ENCODE measurements at places on chromosomes 3 and 15.
A peak's percentile ranks its signal among the peaks of the same experiment; 100 is the strongest.

DNA sequence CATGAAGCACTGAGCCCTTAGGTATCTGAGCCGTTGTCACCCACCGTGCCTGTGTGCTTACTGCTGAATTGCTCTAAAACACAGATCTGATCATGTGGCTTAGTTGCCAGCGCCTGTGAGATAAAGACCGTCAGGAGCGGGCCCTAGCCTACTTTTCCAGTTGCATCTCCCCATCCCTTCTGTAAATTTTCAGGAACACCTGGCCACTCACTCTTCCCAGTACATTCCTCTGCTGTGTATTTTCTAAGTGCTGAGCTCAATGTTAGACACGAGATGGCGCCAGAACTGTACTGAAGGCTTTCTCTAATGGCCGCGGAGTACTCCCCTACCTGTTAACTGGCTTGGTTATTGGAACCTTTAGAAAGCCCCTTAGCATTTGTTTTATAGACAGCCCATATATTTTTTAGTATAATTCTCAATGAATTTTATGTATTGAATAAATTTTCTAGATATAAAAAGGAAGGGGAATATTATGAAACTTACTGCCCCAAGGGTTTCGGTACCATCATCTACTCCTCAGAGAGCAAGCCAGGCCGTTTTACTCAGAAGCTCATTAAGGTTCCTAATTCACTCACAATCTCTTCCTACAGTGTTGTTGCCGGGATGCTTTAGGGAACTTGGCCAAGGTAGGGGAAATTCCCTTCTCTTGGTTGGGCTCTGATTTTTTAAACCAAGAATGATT is 16.7 kb upstream of the WNT7A start:
- DNase-seq: peak; percentile 70

DNA sequence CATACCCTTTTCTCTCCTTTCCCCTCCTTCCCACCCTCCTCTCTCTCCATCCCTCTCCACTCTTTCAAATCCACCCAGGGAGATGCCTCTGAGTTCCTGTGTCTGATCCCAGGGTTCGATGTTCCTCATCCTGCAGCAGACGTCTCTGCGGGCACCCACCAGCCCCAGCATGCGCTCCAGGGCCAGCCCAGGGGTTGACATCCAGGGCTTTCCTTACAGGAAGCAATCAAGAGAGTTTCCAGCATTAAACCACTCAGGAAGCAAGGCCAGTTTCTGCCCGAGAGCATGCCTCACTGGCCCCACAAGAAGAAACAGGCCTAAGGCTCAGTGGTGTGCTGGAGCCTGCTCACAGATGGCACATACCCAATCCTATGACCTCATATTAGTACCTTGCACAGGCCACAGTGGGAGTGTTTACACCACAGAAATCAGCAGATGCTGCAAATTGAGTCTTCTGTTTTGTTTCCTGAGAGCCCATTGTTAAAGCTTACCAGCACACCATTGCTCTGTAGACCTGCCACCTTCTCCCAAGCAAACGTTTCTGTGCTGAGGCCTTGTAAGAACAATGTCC is 13.2 kb downstream of the SLC6A1 start:
- no peak for DNase-seq

DNA sequence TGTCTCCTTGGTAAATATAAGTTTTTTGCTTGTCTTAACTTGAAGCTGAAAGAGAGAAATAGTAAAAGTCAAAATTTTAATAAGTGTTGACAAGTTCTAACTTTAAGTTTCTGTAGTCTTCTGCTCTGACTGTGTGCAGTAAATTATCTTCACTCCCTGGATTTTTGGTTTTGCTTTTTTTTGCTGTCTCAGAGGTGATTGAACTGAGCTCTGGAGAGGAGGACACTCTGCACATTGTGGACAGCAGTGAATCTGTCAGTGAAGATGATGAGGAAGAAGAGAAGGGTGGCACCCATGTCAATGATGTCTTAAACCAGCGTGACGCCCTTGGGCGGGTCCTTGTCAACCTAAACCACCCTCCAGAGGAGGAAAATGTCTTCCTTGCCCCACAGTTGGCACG is 40.5 kb upstream of the TEX264 start:
- DNase-seq: no peak

DNA sequence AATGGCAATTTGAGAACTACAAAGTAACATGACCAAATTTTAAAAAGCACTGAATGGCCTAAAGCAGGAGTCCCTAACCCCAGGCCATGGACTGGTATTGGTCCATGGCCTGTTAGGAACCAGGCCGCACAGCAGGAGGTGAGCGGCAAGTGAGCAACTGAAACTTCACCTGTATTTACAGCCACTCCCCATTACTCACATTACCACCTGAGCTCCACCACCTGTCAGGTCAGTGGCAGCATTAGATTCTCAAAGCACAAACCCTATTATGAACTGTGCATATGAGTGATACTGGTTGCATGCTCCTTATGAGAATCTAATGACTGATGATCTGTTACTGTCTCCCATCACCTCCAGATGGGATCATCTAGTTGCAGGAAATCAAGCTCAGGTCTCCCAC is 48.8 kb downstream of the SENP7 start:
- no peak for DNase-seq

DNA sequence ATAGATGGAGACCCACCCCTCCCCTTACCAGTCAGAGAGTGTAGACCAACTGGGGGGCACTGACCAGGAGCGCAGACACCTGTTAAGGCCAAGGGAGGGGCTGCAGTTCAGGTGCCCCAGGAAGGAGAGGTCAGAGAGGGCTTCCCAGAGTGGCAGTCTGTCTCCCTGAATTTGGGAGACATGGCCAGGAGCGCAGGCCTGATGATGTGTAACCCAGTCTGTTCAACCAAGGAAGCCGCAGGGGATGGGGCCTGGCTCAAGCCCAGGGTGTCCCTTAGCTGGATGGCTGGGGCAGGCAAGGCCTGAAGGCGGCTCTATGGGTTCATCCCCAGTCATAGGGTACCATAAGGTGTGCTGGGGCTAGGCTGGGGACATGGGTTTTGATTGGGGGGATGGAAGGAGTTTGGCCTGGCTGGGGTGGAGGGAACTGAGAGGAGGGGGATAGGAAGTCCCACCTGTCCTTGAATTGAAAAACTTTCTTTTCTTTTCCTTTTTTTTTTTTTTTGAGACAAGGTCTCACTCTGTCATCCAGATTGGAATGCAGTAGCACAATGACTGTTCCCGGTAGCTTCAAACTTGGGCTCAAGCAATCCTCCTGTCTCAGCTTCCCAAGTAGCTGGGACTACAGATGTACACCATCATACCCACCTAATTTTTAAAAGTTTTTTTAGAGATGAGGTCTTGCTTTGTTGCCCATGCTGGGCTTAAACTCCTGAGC is 75.7 kb downstream of the SMAD6 start:
- no peak for DNase-seq

GRCh38 chr3:36695769-36696137 is 68.6 kb downstream of the DCLK3 start:
- DNase-seq: no peak

- DNase-seq: peak; percentile 56
Measured at GRCh38 chr15:68252925-68253534, 23.5 kb upstream of the CLN6 start.

DNA sequence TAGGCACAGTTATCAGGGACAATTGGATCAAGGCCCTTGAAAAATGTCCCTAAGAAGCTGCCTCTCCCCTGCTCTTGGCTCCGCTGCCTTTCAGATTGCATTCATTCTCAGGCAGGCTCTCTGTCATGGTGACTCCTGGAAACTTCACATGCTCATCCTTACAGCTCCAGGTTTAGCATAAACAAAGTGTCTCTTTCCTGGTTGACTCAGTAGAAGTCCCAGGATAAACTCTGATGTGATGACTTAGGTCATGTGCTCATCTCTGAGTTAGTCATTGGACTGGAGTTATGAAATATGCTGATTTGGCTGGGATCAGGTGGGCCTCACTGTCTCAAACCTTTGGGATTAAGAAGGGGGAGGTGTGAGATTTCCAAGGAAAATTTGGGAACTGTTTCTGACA is 243.8 kb downstream of the ZNF621 start:
- no peak for DNase-seq

- DNase-seq: no peak
Measured at GRCh38 chr3:186417791-186418190, 55.8 kb upstream of the DGKG start.

GRCh38 chr3:190854062-190854461 is 8.4 kb downstream of the GMNC start:
- DNase-seq: no peak

All from CD4-positive, alpha-beta T cell treated with Interleukin-6 for 4 hours (primary cell).